ENCODE measurements at places on chromosomes 2 and 18.
A peak's percentile ranks its signal among the peaks of the same experiment; 100 is the strongest.

GRCh38 chr2:108553209-108553919 lies 19.1 kb downstream of the LIMS1 start:
- DNase-seq = no peak

DNA sequence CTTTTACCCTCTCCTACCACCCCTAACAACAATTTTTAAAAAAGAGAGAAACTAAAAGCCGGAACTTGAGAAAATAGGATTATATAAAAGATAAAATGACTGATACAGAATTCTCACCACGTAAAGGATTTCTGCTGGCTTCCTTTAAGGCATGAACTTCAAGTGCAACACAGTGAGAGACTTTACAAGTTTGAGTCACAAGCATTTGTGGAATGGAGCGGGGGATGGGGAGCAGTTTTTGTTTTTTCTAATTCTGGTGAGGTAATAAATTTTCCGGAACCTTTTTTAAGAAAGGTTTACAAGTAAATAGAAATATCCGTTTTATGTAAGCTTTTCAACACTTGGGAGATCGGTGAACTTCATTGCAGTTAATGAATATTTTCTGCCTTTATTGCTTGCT lies 1.8 kb upstream of the CDH2 start:
- no peak for DNase-seq

DNA sequence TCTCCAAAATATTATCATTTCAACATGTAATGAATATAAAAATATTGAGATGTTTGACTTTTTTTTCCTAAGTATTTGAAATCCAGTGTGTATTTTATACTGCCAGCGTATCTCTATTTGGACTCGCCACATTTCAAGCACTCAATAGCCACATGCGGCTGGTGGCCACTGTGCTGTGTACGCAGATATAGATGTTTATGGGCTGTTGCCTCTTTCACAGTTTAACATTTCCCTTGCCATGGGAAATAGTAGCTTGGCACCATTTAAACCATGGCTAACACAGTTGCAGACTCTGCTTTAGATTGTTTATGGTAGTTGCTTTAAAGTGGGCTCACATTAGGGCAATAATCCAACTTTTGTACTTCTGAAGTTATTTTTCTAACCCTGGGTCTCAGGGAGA lies 136.6 kb upstream of the ITGB6 start:
- peak; percentile 25 for DNase-seq

DNA sequence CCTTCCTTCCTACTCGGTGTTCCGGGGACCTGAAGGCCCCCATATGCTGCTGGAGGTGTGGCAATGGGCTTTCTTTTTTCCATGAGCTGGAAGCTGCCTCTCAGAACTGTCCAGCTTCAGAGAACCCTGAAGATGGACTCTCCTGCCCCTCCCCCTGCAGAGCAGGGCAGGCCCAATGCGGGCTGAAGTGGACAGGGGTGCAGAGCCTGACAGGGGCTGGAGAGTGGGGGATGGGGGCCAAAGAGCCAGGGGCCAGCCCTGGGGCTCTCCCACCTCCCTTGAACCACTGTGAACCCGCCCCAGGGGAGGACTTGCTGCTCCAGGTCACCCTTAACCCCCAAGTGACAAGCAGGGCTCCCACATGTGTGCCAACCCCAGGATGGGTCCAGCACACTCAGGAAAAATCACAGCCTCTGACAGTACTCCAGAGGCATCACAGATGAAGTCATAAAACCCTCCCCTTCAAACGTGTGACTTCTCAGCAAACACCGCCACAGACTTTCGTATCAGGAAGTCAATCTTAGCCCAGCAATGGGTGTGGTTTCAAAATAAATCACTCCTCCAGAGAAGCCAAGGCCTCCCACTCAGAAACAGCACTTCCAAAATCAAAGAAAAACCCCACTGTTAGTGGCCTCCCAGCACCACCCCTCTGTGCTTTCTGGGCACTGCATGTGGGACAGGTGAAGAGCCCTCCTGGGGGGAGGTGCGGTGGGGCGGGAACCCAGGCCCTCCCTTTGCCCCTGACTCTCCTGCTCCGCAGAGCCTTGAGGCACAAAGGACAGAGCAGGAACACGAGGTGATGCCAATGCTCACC lies 135.8 kb downstream of the HDAC4 start:
- DNase-seq = no peak

DNA sequence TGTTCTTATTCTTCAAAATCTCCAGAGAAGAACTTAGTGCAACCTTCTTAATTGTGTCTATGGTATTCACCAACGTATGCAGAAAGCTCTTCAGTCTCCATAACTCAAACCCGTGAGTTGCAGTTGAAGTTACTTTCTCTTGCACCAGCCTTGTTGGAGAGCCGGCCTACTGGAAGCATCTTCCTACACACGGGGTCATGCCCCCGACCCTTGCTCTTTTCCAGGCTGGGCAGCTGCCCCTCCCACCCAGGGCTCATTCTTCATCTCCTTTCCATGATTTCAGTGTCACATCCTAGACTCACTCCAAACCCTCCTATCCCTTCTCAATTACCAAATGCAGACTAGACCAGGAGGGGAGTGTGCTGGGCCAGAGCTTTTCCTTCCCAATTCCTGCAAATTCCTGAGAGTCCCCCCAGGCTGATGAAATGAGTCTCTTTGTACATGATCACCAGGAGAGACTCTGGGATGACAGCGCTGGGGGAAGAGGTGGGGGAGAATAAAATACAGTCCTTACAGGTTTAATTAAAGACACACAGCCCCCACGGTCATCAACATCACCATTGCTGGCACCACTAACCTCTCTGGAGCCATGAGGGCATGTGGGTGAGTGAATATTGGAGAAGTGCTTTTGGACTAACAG lies 75.3 kb downstream of the COLEC12 start:
- no peak for DNase-seq

DNA sequence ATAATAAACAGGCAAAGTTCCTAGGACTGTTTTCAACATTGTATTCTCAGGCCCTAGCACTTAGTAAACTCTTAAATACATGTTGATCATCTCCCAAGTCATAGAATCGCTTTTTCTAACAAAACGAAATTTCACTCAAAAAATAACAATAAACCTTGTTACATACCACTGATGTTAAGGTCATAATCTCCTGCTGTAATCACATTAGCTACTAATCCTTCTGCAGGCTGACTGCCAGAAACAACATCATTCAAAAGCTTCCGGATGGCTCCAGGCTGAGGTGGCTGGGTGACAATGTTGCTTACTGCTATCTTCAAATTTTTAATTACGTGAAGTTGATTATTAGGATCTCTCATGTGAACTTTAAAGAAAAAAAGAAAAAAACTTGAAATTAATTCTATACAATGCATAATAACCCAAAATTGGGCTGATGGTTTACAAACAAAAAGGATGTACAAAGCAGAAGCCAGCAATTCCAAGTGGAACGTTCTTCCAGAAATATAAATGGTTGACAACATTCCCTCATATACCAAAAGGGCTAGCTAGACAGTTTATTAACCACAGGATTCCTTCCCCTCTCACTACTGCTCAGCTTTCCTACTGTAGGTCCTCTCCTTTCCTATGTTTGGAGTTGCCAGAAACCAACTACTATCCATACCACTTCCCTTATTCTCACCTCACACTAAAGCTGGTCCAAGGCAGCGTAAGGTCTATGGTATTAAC lies 11.6 kb downstream of the TRAPPC8 start:
- DNase-seq = no peak

DNA sequence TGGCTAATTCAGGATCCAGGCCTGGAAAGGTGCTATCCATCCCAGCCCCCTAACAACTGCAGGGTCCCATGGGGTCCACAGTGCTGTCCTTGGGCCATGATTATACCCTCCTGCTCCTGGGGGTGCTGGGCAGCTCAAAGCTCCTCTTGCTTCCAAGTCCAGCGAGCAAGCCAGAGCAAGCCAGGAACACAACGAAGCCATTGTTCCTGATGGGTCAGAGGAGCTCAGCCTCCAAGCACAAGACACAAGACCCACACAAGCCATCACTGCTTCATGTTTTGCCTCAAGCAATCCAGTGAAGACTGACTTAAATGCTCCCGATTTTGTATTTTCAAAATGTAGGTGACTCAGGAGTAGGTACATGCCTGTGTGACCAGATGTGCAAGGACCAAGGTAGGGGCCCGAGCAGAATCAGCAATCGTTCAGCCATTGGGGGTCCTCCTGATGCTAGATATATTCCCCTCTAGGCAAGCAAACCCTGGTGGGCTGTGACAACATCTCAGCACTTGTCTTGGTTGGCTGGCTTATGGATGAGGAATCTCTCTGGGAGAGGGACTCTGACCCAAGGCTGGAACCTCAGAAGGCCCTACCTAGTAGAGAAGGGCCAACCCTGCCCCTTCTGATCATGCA lies 90.8 kb downstream of the EPAS1 start:
- DNase-seq = no peak

GRCh38 chr2:230011617-230012016 lies 57.1 kb downstream of the SLC16A14 start:
- no peak for DNase-seq

DNA sequence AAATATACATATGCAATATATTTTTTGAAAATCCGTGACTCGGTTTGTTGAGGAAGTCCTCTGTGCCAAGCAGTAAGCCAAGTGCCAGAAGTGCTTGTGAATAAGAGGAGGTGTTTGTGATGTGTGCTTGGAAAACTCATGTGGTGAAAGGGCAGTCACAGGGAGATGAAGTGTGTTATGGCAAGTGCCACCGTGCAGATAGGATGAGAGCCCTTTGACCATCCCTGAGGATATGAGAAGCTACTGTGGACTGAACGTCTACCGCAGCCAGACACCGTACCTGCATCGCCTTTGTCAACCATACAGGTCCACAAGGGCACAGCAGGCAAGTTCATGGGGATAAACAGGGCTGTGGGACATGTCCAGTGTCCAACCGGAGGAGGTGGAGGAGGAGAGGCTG lies 288.9 kb upstream of the MYT1L start:
- DNase-seq = no peak

GRCh38 chr2:191245869-191246531 lies 796 bp downstream of the MYO1B start:
- DNase-seq = peak; percentile 73

GRCh38 chr2:96881349-96882195 lies 11.7 kb upstream of the SEMA4C start:
- DNase-seq = no peak

DNA sequence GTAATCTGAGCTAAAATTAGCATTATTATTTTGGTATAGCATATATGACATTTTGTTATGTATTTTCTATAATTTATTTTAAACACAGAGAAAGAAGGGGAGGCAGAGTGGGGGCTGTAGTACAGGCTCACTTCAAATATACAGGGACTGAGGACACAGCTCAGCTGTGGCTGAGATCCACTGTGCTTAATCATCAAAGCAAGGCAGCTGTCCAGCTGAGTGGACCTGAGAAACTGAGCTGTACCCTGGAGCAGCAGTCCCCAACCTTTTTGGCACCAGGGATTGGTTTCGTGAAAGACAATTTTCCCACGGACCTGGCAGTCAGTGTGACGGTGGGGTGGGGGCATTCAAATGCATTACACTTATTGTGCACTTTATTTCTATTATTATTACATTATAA lies 687.2 kb downstream of the RNF144A start:
- DNase-seq = no peak

DNA sequence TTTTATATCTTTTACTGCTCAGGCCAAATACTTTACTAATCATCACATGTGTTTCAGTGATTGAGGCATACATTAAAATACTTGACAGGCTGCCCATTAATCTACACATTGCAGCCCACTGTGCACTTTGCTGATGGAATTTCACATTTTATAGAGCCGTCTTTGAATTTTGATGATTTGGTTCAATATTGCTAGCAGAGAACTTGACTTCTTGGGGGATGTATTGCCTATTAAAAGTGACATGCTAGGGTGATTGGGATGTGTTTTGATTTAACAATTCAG lies 1291.0 kb upstream of the GYPC start:
- DNase-seq = no peak

GRCh38 chr2:71634567-71634966 lies 181.2 kb downstream of the DYSF start:
- DNase-seq = no peak

DNA sequence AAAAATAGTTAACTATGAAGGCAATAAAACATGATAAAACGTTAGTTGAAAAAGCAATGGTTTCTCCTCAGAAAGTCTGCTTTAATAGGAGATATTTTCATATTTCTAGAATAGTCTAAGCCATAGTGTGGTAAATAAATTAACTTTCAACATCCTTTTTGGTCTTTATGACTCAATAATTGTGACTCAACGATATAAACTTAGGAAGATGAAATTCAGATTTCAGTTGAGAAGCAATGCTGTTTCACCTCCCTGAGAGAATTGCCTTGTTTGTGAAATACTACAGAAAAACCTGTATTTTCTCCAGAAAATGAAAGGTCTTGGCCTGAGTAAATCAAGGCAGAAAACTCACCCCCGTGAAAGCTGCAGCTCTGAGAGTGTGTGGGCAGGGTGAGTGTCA lies 166.9 kb downstream of the ETAA1 start:
- DNase-seq = no peak

- no peak for DNase-seq
These were observed 316.3 kb downstream of the AGPS start for GRCh38 chr2:177708660-177709444.

DNA sequence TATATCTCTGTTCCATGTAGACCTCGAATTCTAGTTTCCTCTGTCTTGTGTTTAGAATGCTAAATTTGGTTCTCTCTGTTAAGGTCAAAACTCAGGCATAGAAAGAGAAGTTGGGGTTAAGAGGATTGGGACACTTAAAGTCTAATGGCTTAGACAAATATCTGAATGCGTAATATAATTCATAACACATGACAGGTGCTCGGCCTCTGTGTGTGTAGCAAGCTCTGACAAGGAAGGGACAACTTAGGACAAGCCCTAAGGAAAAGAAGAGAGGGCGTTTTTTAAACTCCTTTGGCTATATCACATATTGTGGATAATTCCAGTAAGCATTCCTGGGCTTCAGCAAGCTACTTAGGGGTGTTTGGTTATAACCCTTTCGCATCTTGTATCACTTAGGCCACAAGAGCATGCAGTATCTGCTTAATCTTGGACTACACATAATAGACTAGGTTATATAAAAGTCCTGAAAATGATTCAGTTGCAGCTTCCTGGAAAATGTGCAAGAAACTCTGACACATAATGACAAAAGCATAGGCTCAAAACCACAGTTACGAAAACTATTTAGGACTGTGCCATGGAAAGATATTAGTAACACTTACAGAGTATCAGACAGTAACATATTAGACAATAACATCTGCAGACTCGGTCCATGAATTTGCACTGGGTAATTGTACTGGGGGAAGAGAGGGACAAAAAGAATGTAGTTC lies 16.1 kb upstream of the CREB1 start:
- no peak for DNase-seq
